Astrocyte of the spinal cord (primary cell): ENCODE measurements at places on chromosomes 1 and 21.

DNA sequence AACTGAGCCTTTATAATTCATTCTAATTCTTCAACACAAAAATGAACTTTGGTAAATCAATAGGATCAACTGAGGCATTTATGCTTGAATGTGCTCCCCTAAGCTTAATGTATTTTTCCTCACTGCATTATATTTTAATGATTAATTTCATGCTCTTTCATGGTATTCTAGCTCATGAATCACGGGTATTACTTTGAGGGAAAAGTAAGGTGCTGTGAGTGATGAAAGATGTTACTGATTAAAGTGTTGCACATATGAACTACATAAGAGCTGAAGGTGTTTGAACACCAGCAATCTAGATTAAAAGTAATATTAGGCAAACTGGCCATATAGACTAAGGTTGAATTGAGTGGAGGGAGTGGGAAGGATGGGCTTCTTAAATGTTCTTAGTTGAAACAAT is 1.9 kb downstream of the DPYD start:
- no peak for DNase-seq

GRCh38 chr1:11571906-11572616 is 82.2 kb downstream of the FBXO2 start:
- DNase-seq: no peak

DNA sequence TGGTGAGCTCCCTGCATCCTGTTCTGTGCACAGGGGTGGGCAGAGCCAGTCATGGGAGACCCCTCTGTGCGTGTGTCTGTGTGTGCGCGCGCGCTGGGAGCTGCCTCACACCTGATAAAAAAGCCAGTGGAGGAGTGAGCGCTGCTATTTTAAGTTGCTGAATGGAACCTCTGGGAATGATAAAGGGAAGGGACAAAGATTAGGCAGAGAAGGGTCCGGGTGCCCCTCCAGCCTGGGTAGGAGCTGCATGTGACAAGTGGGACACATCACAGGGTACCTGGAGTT is 847 bp downstream of the ADORA1 start:
- no peak for DNase-seq

- no peak for DNase-seq
Measured at GRCh38 chr1:20276485-20277159, 14.1 kb upstream of the VWA5B1 start.
